Daoy (cell line): ENCODE measurements at places on chromosomes 4 and X.

GRCh38 chr4:150641612-150642011, 59.7 kb downstream of the MAB21L2 start:
- no peak for DNase-seq

DNA sequence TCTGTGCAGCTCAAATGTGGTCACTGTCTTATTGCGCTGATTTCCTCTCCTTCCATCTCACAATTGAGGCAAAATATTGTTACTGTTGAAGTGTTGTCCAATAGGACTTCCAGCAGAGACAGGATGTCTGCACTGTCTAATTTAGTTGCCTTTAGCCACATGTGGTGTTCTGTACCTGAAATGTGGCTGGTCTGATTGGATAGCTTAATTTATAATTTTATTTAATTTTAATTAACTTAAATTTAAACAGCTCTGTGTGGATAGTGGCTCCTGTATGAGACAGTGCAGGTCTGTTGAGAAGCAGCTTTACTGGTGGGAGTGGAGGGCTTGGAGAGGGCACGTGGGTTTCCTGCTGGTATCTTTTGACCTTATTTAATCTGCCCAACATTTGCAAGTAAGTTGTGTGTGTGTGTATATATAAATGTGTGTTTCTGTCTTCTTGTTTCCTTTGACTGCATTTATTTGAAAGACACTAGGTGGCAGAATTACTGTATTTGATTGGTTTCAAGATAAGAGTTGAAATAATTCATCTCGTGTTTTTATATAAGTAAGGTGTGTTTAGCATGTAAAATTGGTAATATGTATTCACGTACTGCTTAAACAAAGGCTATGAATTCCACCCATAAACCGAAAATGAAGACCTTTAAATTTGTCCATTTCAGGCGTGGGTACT, 55.3 kb upstream of the MSANTD1 start:
- no peak for DNase-seq

GRCh38 chr4:169420291-169420690, 149.5 kb upstream of the SH3RF1 start:
- DNase-seq: no peak

DNA sequence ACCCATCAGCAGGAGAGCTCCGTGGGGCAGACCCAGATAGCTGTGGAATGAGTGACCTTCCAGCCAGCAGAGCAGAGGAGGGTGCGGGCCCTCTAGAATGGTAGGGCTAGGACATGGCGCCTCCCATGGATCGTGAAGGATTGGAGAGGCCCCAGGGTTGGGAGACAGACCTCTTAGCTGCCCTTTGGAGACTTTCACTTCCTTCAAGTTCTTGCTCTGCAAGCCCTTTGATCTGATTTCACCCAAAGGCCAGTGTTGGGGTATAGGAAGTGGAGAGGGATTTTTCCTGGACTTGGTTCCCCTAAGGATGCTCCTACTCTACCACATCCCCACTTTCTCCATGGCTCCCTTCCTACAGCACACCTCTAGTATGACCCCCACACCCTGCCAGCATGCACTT, 3.0 kb downstream of the SASH3 start:
- no peak for DNase-seq

DNA sequence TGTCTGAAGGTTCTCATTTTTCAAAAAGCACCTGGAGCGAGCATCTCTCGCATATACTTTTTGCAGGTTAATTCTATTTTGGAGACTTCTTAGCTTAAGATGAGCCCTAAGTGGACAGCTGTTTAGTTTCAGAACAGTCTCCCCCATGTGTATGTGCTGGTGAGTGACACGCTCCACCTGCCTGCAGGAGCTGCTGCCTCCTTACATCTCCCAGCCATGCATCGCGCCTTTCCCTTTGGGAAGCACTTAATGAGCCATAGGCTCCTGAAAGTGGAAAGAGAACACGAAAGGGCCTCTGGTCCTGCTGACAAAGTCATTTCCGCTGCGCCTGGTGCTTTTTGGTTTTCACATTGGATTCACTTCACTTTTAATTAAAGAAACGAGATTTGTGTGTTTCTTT, 56.1 kb downstream of the TRIML2 start:
- DNase-seq: no peak

DNA sequence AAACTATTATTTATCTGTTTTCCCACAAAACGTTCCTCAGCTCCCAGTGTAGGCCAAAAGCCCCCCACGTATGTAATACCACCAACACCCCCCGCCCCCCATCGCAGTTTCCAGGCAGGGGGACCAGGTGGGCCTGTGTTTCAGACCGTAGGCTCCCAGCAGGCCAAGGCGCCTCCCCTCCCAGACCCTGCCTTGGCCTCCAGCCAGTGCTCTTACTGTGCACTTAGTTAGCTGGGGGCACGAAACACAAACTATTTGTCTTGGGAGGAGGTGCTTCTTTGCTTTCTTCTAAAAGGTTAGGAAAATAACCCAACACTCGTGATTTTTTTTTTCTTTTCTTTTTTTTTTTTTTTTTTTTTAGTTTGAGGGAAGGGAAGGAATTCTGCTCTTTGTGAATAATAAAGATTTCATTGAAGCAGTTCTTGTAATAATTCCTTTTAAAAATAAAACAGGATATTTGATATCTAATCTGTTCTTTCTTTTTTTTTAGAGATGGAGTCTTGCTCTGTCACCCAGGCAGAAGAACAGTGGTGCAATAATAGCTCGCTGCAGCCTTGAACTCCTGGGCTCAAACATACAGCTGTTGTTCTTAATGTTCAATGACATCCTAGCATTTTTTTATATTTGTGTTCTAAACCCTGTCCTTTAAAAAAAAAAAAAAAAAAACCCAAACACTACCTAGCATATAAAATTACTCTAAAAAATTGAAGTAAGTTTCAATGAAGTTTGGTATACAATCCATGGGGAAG, 83.0 kb upstream of the CLDN34 start:
- DNase-seq: no peak

GRCh38 chr4:143383005-143383574, 46.4 kb downstream of the GAB1 start:
- DNase-seq: no peak

DNA sequence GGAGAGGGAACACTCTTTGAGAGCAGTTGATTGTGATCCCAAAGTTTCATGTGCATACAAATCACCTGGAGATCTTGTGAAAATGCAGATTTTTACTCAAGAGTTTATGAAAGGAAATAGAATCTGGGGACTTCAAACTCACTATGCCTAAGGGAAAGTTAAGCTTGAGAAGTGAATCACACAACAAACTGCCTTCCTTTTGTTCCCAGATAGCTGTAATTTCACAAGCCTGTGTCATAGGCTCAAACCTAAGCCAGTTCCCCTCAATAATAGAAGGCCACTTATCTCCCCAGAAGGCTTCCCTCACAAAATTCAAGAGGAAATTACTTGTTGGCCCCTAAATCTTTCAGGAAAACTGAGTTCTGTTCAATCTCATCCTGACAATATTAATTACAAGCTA, 132.8 kb upstream of the MAGEB16 start:
- DNase-seq: no peak

DNA sequence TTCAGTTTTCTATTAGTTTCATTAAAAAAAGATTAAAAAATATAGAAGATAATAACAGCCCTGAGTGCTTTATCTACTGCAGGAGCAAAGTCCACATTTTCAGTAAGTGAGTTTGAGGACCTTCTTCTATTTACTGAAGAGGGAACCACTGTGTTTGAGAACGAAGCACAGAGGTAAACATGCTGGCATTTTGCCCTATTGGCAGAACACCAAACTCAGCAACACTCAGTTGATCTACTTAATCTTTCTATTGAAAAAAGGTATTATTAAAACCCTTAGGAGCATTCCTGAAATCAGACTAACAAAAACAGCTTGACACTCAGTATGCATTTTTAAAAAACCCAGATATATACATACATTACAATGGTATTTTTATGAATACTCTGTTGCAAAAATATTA, 1496.7 kb downstream of the TECRL start:
- DNase-seq: no peak

GRCh38 chr4:57037982-57038604, 59.4 kb downstream of the POLR2B start:
- peak; percentile 58 for DNase-seq

- DNase-seq: no peak
Measured at GRCh38 chr4:165516281-165516833, 137.5 kb downstream of the CPE start.

- DNase-seq: no peak
Measured at GRCh38 chr4:98652996-98653395, 5.4 kb downstream of the TSPAN5 start.

- peak; percentile 27 for DNase-seq
Measured at GRCh38 chr4:138555584-138555983, 313.4 kb upstream of the SLC7A11 start.

DNA sequence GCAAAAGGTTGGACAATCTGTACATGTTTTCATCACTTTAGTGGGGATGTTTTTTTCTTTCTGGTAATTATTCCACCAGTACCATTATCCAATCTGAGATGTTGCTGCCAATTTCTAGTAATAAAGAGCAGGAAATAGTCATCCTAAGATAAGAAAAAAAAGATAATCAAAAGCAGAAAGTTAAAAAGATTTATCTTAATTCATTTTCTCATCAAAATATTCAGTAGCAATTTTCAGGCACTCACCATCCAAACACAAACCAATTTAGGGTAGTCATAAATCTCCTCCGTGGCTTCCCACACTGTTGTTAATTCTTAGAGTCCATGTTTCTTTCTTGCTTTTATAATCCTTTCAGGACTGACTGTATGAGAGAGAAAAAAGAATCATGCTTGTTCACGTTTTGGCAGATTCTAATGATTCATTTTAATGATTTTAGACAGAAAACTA, 263.7 kb upstream of the UGT8 start:
- no peak for DNase-seq

GRCh38 chr4:122830426-122831095, 3.9 kb downstream of the FGF2 start:
- DNase-seq: no peak

DNA sequence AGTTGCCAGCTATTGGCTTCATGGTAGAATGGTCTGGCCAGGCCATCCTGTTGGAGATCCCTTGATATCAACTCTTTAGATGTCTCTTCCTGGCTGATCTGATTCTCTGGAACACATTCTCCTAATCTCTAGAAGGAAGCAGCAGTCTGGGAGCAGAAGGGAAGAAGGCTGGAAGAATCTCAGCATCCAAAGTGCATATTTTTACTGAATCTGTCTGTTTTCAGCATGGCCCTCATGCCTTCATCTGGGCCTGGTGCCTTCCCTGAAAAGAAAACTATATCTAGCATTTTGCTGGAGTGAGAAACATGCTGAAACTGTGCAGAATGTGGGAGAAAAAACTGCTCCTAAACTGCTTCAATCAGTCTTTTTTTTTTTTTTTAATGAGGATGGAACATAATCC, 148.7 kb downstream of the REPS2 start:
- no peak for DNase-seq

- no peak for DNase-seq
Measured at GRCh38 chr4:129974730-129975129, 878.8 kb downstream of the C4orf33 start.

DNA sequence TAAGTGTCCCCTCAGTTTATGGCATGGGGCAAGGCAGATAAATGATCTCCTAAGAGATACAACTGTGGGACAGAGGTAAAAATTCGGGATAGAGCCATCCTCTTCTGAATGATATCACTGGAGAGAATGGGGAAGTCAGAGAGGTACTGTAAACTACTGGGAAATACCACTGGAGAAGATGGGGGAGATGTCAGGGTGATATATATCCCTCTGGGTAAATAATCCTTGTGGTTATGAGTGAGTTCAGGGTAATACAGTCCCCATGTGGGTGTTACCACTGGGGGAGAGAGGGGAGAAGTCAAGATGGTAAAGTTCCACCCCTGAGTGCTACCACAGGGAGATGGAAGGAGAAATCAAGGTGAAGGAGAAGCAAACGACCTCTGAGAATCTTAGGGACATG, 63.9 kb upstream of the ZNF81 start:
- DNase-seq: no peak

DNA sequence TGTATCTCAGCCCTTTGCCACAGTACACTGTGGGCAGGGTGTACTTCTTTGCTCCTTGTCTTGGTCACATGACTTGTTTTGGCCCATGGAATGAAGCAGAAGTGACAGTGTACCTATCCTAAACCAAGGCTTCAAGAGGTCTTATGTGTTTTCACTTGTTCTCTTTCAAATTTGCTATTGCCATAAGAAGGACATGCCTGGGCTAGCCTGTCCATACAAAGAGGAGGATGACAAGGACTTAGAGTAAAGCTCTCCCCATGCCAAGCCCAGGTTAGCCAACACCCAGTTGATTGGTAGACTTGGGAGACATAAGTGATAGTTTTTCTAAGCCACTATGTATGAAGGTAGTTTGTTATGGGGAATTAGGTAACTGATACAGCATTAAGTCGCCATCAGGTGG, 141.1 kb upstream of the MID1 start:
- no peak for DNase-seq

GRCh38 chr4:21728304-21728703, 220.3 kb downstream of the KCNIP4 start:
- DNase-seq: no peak

DNA sequence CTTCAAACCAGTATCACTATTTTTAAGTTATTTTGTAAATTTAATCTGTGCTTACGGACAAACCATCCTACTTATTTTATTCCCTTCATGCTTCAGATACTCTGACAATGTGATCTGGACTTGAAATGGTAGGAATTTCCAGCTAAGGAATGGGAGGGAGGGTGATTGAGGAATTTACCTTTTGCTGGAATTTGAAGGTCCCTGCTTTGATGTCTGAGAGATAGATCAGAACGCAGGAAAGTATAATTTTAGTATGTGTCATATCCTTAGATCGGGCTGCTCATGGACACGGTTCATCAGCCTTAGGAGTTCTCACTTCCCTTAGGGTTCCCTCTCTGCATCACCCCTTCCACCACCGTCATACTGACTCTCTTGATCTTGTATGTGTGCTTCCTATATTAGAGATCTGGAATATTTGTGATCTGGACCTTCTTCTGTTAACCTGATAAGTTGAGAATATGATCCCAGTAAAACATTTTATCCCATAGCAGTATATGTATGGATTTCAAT, 16.8 kb downstream of the OCRL start:
- DNase-seq: no peak

DNA sequence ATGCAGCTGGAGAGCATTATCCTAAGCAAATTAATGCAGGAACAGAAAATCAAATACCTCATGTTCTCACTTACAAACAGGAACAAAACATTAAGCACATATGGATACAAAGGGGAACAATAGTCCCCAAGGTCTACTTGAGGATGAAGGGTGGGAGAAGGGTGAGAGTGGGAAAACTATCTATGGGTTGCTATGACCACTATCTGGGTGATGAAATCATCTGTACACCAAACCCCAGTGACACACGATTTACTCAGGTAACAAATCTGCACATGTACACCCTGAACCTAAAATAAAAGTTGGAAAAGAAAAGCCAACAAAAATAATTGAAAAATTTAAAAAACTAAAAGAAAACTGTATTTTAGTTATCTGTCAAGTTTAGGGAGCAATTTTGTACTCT, 5.9 kb downstream of the HPGD start:
- DNase-seq: no peak

GRCh38 chrX:150352114-150352513, 11.0 kb upstream of the MAMLD1 start:
- peak; percentile 75 for DNase-seq

GRCh38 chr4:40763228-40763716, 13.5 kb downstream of the NSUN7 start:
- DNase-seq: peak; percentile 35
